NCI-H2171 treated with DMSO at 0.1 percent for 48 hours (cell line): ENCODE measurements at places on chromosomes 5 and 9.

- no peak for DNase-seq
Observed at GRCh38 chr9:137074657-137075274, 2.6 kb upstream of the UAP1L1 start.

GRCh38 chr9:13278368-13279246, 885 bp downstream of the MPDZ start:
- DNase-seq: peak; percentile 46

DNA sequence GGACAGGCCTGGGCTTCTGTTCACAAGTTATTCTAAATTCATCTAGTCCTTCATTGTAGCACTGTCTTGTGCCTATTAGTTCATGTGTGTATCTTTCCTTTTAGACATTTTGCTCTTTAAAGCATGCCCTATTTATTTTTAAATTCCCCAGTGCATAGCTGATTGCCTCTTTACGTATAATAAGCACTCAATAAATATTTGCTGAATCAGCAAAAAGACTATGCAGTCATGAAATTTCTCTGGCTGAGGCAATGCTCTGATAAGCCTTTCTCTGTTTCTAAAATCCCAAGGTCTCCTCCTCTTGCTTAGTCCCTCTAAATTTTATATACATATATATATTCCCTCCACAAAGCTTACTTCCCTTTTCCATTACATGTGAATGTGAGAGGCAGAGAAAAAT, 315.9 kb upstream of the PCSK5 start:
- no peak for DNase-seq

GRCh38 chr9:76576344-76576743, 117.4 kb downstream of the GCNT1 start:
- DNase-seq: no peak

DNA sequence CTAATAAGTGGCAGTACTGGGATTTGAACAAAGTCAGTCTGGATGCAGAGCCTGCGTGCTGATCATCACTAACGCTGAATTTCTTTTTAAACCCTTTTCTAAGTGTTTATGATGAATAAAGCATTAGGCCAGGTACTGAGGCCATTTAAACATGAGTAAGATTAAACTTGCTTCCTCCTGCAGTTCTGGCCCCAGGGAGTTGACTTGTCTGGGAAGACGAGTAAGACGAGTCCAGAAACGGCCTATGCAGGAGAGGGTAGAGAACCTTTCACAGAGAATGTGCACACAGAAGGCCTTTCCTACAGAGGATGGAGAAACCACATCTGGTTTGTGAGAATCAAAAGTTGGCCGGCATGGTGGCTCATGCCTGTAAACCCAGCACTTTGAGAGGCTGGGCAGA, 42.9 kb downstream of the SPRY4 start:
- no peak for DNase-seq

GRCh38 chr9:95313010-95313498, 4.5 kb downstream of the FANCC start:
- DNase-seq: peak; percentile 99

- DNase-seq: no peak
Observed at GRCh38 chr5:128284236-128284635, 200.7 kb downstream of the SLC12A2 start.

- DNase-seq: peak; percentile 95
Observed at GRCh38 chr5:14250748-14251701, 107.9 kb downstream of the TRIO start.

DNA sequence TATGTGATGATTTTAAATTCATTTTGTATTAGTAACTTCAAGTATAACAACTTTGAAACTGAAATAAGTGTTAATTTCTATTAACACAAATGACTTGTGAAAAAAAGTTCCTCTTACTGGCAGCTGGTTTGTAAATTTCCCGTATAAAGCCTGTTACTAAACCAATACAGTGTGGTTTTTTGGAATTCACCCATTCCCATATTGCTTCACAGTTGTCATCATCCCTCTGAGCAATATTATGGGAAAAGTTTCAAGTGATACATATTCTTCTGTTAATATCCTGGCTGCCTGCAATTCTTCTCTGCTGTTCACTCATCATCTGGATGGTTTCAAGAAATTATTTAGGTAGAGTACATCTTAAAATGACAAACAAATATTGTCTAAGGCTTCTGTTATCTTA, 1185.1 kb upstream of the C9orf72 start:
- no peak for DNase-seq

DNA sequence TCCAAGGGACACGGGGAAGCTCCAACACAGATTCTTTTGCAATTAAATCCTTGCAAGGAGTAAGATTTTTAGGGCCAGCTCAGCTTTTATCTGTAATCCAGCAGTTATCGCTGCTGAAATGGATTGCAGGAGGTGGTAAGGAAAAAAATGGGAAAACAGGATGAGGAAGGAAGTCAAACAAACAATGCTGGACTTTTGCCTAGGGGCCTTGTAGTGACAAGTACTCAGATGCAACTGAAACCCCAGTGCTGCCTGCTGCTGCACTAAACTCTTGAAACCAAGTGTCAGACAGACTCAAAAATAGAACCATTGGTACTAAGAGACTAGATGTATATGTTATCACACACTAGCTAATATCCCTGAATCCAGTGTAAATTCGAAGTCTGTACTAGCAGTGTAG, 309.2 kb downstream of the CTNND2 start:
- DNase-seq: peak; percentile 93

DNA sequence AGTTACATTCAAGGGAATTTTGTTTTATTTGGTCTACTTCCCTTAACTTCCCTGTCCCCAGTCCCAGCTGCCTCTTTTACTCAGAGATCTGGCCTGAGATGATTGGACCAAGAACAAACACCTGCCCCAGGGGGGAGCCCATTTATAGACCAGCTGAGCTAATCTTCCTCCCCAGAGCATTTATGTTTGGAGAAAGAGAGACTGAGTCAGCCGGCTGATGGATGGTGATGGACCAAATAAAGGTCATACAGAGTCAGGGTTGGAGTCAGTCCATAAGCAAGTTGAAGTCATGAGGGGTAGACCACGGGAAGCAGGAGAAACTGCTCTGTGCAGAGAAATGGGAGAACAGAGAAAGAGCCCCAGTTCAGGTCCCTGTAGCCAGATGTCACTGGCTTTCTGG, 77.7 kb downstream of the TMEM174 start:
- no peak for DNase-seq

- no peak for DNase-seq
Observed at GRCh38 chr5:39423331-39423751, 1.4 kb downstream of the DAB2 start.

DNA sequence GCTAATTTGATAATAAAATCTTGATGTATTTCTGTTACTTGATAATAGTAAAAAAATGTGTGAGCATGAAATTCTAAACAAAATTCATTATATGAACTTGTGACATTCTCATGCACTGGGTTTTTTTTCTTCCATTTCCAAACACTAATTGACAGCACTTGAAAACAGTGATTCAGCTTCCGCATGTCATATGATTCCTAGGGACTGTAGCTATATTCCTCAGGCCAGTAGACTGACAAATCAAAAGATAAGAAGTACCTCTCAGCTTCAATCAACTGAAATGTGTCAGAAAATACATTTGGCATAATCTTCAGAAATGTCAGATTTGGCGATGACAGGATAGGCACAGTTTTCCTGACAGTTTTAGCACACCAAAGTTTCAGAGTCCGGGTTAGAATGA, 52.5 kb downstream of the EFNA5 start:
- DNase-seq: no peak

DNA sequence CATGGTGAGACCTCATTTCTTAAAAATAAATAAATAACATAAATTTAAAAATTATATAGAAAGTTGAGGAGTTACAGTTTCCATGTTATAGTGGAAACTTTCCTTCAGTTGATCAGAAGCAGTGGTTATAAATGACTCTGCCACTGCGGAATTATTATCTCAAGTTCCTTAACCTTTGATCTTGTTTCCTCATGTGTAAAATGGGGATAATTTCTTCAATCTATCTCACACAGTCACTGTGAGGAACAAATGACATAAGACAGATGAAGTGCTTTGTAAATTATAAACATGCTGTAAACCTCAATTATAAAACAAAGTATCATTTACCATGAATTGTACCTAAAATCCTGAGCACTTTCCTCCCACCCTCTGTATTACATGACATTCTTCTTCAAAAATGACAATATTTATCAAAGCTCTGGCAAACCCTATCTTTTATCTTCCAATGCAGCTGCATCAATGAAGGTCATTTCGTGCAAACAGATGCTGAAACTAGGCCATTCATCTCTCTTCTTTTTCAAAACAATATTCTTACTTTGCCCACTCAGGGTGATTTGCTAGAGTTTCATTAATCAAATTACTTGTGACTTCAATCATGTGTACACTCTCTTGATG, 46.8 kb downstream of the TMEM245 start:
- DNase-seq: no peak

GRCh38 chr5:55672477-55672911, 39.6 kb downstream of the SLC38A9 start:
- DNase-seq: no peak

GRCh38 chr5:75672616-75673015, 44.6 kb downstream of the POC5 start:
- DNase-seq: no peak

- no peak for DNase-seq
Observed at GRCh38 chr9:88383176-88383575, 5.1 kb upstream of the SPIN1 start.

DNA sequence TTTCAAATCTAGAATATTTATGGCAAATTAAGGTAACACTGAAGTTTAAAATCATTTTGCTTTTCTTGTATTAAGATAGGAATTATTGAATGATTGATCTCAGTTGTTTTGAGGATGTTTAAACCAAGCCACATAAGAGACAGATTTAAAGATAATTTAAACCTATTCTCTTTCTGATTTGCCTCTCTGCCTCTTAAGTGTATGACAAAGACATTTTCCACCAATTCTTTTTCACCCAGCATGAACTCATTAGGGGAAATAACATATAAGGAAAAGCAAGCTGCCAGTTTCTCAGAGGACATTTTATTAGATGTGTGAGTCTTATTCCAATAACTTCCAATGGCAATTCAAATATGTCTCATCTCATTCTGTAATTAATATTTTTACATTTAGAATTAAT, 568.3 kb upstream of the MEF2C start:
- no peak for DNase-seq

DNA sequence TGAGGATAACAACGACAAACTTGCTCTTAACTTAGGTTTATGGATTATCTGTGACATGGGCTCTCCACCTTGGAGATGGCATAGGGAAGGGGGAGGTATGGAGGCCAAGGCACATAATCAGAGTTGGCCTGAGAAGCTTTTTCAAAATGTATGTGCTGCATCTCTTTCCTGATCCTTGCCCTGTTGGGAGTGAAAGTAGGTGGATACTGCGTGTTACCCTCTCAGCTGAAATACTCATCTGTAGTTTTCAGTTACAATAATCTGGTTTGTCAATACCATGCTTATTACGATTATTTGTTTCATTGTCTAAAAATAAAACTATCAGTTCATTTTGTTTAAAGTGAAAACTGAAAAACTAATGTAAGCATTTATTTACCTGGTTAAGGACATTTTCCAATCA, 86.7 kb downstream of the SLC44A1 start:
- DNase-seq: no peak

- DNase-seq: no peak
Observed at GRCh38 chr5:147388184-147389108, 121.4 kb downstream of the DPYSL3 start.

- DNase-seq: no peak
Observed at GRCh38 chr9:15253197-15253596, 53.8 kb downstream of the TTC39B start.

GRCh38 chr5:138490648-138491283, 25.5 kb downstream of the EGR1 start:
- DNase-seq: no peak

DNA sequence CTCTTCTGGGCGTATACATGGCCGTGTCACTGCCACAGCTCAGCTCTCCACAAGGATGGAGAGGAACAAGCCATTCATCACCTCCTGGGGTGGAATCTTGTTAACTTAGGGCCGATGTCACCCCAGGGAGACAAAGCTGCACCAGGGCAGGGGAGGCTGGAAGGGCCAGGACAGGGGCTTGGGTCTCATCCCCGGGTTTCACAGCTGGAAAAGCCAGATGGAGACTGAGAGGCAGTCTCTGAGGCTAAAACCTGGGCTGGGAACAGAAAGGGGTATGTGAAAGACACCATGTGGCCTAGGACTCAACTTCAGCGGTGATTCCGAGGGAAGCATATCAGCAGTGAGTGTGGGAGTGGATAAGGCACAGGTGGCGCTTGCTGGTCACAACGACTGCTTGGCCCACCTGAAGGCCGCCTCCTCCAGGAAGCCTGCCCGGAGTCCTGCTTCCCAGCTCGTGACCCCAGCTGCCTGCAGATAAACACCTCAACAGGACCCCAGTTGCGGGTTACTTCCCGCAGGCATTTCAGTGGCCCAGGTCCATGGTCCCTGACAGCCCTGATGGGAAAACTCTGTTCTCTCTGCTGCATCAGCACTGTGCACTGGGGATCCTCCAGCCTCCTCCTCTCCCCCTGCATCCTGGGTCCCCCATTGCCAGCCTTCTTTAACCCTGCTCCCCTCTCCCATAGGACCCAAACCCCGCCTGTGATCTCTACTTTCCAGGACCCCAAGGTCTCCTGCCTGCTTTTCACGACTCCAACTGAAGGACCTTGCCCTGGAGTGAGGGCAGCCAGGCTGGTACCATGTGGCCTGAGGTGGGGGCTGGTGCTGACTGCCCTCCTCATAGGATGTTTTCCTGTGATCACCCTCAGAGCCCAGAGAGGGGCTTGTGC, 51.7 kb upstream of the FCN1 start:
- no peak for DNase-seq

DNA sequence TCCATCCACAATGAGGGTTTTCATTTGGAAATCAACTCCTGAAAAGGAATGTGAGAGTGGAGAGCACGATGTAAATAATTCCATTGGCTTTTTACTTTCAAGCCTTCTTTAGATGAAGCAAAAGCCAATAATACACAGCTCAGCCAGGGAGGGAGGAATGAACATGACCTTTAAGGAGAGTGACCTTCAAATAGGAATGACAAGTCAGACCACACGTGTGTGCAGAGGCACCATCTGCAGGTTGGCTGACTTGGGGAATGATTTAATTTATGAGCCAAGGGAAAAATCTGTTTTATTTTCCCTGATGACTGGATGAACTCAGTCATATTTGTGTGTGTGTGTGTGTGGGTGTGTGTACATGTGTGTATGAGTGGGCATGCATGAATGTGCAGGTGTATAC, 64.5 kb downstream of the RASEF start:
- no peak for DNase-seq

DNA sequence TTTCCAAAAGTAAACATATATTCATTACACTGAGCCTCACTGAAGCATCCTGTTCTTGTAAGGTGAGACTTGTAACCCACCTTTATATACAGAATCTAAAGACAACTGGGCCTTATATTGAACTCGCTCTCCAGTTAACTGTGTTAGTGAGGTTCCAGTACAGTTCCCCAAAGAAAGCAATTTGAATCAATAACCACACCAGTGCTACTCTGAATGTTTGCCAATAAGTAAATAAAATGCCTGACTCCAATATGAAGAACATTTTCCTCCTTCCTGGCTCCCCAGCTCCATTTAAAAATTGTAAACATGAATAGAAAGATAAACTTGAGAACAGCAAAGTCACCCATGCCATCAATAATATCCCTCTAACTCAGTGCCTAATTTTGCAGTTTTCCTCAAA, 50.1 kb downstream of the FBXW11 start:
- no peak for DNase-seq

GRCh38 chr9:110714314-110714713, 45.7 kb downstream of the MUSK start:
- peak; percentile 6 for DNase-seq

- no peak for DNase-seq
Observed at GRCh38 chr5:142601432-142601831, 84.5 kb downstream of the FGF1 start.
